Caudate nucleus (tissue), 63 donors: ENCODE measurements at places on chromosomes 16 and 17.
A peak's percentile ranks its signal among the peaks of the same experiment; 100 is the strongest.

DNA sequence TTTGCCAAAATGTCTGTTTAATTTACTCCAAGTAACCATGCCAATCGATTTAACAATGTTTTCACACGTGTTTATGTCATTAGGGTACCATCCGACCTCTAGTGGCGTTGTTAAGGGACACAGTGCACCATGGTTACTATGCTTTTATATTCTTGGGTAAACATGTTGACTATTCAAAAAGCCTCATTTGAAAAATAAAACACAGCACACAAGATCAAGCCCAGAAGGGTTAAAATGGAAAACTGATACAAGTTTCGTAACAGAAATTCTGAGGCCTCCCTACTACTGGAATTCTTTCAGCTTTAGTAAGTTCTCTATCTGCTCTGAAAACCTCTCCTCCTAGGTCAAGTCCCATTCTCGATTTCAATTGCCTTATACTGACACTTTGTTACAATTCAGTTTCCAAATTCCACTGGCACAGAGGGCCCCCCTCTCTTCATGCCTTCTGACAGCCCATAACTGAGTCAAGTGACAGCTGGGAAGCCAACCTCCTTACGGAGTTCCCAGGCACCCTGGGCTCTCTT is 2.1 kb downstream of the CFAP20 start:
- no peak for DNase-seq

GRCh38 chr17:36980280-36980761 is 31.6 kb downstream of the AATF start:
- no peak for DNase-seq

DNA sequence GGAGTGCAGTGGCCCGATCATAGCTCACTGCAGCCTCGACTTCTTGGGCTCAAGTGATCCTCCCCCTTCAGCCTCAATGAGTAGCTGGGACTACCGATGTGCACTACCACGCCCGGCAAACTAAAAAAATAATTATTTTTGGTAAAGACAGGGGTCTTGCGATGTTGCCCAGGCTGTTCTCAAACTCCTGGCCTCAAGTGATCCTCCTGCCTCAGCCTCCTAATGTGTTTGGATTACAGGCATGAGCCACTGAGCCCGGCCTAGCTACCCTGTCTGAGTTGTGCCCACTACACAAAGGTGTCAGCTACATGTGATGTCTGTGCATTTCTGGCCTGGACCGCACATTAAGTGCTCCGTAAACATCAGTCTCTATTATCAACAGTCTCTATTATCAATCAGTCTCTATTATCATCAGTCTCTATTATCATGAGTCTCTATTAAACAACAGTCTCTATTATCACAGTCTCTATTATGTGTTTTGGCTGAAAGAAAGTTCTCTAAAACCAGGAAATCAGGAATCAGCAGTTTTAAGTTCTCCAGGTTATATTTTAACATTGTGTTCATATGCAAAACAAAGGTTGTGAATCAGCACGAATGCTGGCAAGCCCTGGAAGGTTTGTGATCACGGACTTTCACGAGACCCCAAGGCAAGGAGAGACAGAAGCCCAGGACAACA is 721 bp upstream of the WWOX start:
- DNase-seq = no peak

- no peak for DNase-seq
Observed at GRCh38 chr17:4004517-4005295, 40.5 kb upstream of the ATP2A3 start.

- DNase-seq = no peak
Observed at GRCh38 chr17:50052241-50052796, 3.6 kb upstream of the ITGA3 start.

GRCh38 chr17:73934696-73935095 is 268.8 kb upstream of the RPL38 start:
- no peak for DNase-seq

GRCh38 chr16:48434653-48435317 is 49.6 kb upstream of the SIAH1 start:
- DNase-seq = no peak

DNA sequence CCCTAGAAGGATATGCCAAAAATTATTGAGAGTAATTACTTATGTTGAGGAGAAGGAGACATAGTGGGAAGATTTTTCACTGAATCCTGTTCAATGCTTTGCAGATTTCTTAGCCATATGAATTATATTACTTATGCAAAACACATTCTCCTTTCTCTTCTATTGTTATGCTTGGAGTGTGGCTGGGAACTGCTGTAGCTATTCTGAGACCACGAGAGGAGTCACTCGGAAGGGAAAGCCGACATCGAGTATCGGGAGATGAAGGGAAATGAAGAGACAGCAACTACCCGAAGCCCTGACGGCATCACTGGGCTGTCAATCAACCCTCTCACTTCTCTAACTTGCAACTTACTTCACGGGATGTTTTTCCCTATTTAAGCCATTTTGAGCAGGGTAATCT is 39.6 kb downstream of the STX8 start:
- DNase-seq = no peak

GRCh38 chr17:63332286-63332685 is 113.8 kb downstream of the CYB561 start:
- DNase-seq = no peak

DNA sequence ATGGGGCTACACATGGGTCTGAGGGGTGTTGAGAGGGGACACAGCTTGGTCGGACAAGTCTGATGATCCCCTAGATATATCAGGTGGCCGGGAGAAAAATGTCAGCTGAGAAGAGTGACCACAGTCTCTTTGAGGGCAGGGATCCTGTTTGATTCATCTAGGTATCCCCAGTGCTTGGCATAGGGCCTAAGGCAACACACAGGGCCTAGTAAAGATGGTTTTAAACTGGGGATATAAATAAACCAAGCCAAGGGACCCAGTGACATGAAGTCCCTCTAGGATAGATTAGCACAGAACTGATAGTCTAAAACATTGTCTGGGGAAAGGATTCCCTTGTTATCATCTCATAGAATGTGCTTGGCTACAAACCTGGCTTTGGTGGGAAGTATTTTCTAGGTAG is 1.4 kb downstream of the ERCC4 start:
- DNase-seq = no peak

- no peak for DNase-seq
Observed at GRCh38 chr16:6932871-6933385, 399.7 kb upstream of the RBFOX1 start.

- DNase-seq = no peak
Observed at GRCh38 chr16:65195998-65196397, 74.1 kb upstream of the CDH11 start.

GRCh38 chr17:75069783-75070182 is 18.0 kb upstream of the SLC16A5 start:
- no peak for DNase-seq

- DNase-seq = no peak
Observed at GRCh38 chr17:50257676-50258224, 16.5 kb upstream of the TMEM92 start.

- DNase-seq = no peak
Observed at GRCh38 chr17:10019941-10020451, 114.9 kb upstream of the RCVRN start.

DNA sequence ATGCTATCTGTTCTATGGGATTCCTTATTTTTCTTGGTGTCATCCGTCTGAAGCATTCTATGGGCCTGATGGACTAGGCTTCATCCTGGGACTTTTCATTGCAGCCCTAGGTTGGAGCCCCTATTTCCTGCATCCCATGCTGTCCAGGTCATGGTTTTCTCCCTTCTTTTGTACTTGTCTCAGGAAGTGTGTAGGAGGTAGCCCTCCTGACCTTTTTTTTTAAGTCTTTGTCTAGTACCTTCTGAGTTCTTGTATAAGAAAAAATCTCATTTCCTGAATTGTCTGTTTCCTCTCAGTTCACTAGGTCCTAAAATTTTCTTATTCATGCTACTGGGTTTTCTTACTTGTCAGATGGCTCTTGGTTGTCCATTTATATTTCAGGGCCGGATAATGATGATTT is 6.0 kb downstream of the NDEL1 start:
- DNase-seq = no peak

GRCh38 chr16:86805188-86805587 is 226.8 kb downstream of the FOXL1 start:
- DNase-seq = no peak

- DNase-seq = no peak
Observed at GRCh38 chr17:71519285-71519684, 601.5 kb upstream of the SOX9 start.

- DNase-seq = no peak
Observed at GRCh38 chr16:88540346-88540977, 29.7 kb upstream of the ZC3H18 start.

- no peak for DNase-seq
Observed at GRCh38 chr16:15954814-15955151, 5.4 kb downstream of the ABCC1 start.

- DNase-seq = no peak
Observed at GRCh38 chr16:50403491-50403890, 34.7 kb upstream of the BRD7 start.

GRCh38 chr17:21190078-21190477 is 23.9 kb downstream of the TMEM11 start:
- DNase-seq = no peak

GRCh38 chr16:84922351-84923120 is 88.8 kb downstream of the ZDHHC7 start:
- DNase-seq = peak; percentile 59

GRCh38 chr17:76327696-76328095 is 19.6 kb upstream of the QRICH2 start:
- DNase-seq = no peak

- no peak for DNase-seq
Observed at GRCh38 chr16:52956044-52956443, 96.7 kb downstream of the CHD9NB start.

DNA sequence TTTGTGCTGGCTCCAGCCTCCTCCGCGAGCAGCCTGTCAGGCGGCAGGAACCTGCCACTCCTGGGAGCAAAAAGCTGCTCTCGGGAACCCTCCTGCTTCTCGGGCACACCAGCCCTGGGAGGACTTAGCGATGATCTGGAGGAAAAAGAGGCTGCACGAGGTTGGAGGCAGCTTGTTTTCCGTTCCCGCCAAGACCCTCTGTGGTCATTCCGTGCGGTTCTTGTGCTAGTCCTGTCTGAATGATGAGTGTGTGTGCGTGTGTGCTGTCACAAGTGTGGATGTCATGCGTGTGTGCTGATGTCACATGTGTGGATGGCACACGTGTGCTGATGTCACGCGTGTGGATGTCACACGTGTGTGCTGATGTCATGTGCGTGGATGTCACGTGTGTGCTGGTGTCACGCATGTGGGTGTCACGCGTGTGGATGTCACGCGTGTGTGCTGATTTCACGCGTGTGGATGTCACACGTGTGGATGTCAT is 150.0 kb downstream of the NPIPB11 start:
- no peak for DNase-seq

GRCh38 chr16:144797-145252 is 6.4 kb upstream of the NPRL3 start:
- no peak for DNase-seq

- no peak for DNase-seq
Observed at GRCh38 chr17:67058036-67058435, 13.7 kb downstream of the CACNG1 start.

- no peak for DNase-seq
Observed at GRCh38 chr16:71746442-71747046, 22.0 kb upstream of the PHLPP2 start.

GRCh38 chr17:48814504-48814903 is 2.5 kb downstream of the TTLL6 start:
- DNase-seq = no peak

GRCh38 chr16:70746040-70746707 is 54.8 kb downstream of the VAC14 start:
- DNase-seq = peak; percentile 34

- DNase-seq = no peak
Observed at GRCh38 chr16:46717692-46718091, 28.2 kb downstream of the ORC6 start.

DNA sequence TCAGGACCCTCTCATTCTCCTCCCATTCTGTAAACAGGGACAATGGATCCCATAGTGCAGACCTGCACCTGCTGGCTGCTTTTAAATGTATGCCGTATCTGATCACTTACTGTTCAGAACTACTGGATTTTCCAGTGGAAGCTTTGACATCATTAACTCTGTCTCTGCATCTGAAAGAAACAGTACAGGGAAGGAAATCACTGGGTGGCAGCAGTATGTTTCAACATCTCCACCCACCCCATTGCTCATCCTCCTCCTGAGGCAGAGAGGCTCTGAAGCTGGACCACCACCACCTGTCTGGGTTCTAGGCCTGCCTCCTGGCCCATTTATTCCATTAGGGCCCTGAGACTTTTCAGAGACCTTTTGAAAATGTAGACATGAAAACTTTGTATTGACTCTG is 2.6 kb downstream of the CCL15 start:
- DNase-seq = no peak

GRCh38 chr16:12126091-12126806 is 149.7 kb downstream of the SNX29 start:
- DNase-seq = no peak

GRCh38 chr17:48051706-48052486 is 3.7 kb downstream of the NFE2L1 start:
- DNase-seq = no peak

GRCh38 chr16:84088695-84089395 is 27.9 kb downstream of the MBTPS1 start:
- no peak for DNase-seq

- no peak for DNase-seq
Observed at GRCh38 chr17:76893623-76894334, 25.6 kb downstream of the MGAT5B start.

GRCh38 chr17:80163336-80163735 is 6.5 kb upstream of the CARD14 start:
- DNase-seq = no peak

- DNase-seq = peak; percentile 27
Observed at GRCh38 chr16:66223176-66223780, 143.2 kb upstream of the CDH5 start.

DNA sequence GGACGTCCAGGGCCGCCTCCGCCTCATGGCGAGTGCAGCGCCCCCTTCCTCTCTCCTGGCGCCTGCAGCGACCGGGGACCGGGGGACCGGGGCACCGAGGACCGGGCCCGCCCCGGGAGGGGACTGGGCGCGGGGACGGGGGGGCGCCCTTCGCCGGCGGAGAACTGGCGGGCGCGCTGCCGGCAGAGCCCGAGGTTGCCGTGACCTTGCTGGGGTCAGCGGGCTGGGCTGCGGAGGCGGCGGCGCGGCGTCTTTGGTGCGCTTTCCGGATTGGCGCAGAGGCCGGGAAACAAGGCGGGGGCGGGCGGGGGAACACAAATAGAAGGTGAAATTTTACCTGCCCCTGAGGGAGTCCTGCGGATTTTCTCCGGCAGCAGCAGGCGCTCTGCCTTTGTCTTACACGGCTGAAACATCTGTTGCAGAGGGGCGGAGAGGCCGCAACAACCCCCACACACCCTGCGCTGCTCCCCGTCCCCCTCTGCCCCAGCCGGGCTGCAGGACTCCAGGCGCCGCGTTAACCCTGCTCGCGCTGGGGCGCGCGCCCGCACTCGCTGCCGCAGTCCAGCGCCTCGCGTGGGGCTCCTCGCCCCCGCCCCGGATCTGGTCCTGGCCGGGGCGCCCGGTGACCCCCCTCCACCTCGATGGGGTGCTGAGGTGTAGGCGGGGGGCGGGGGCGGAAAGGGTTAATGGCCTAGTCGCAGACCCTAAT is 53.5 kb downstream of the SREBF1 start:
- peak; percentile 52 for DNase-seq
